DMS 273 treated with DMSO at 0.1 percent for 48 hours (cell line): ENCODE measurements at places on chromosomes 12 and 14.

- DNase-seq, result no peak
Observed at GRCh38 chr12:25194214-25194613, 746 bp downstream of the DNAI7 start.

DNA sequence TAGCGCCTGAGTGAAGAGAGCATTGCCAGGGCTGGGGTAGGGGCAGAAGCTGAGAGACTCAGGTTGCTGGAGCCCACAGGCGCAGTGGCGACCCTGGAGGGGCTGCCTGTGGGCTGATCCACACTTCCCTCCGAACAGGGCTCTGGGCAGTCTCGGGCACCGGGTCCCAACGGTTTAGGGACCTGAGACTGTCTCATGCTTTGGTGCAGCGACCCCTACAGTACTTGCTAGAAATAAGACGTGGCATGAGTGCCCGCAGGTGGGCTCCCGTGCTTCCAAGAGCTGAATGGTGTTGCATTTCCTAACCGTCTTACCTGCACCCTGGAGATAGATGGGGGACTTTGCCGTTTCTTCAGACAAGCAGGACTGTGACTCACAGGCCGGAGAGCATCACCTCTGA, 57.4 kb downstream of the AACS start:
- no peak for DNase-seq

DNA sequence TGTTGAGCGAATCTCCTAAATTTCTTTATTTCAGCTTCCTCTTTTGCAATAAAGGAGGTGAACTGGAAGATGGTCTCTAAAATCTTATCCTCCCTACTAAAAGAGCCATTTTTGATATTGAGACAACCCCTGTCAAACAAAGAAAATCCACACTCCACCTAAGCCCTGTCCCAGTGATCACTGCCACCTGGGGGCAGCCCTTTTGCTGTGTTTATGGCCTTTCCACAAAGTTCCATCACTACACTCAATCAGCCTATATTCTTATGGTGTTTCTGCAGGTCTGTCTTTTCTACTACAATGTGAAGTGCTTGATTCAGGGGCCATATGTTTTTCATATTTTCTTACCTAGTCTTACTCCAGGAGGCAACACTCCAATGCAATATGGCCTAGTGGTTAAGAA, 163.7 kb downstream of the BMP4 start:
- DNase-seq, result no peak

- DNase-seq, result peak; percentile 98
Observed at GRCh38 chr14:76919431-76920330, 93.5 kb downstream of the LRRC74A start.

DNA sequence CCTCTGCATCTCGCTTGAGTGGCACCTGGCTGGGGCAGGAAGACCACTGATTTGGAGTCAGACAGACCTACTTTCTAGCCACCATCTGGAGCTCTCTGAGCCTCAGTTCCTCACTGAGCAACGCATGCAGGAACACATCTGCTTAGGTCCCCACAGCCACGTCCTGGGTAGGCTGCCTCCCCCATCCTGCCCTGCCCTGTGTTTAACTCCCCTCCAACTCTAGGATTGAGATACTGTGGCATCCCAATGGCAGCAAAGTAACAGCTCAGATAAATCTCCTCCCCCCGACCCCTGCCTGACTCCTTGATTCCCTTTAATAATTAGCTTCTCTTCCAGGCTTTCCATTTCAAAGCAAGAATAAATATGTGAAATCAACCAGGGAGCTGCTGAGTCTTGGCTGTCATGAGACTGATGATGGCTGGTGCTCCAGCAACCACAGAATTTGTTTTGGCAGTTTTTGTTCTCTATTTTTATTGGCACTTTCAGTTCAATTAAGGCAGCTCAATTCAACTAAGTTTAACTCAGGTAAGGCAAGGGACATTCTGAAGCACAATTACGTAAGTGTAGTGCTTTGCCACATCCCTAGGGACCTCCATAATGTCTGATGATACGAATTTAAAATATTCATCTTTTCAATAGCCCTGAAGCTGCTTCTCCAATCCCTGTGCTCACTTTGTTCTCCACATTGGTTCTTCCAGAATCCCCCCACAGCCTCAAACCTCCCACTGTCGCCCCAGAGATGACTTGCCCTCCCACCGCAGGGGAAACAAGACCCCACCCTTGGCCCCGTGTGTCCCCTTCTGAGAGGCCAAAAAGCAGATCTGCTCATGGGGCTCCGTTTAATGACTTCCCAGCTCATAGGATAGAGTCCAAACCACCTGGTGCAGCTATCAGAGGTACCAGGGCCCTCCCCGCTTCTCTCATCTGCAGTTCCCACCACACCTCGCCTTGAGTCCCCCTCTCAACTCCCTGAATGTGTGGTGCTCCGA, 58.2 kb downstream of the ESR2 start:
- no peak for DNase-seq

GRCh38 chr14:50044042-50044651, 72.2 kb downstream of the VCPKMT start:
- DNase-seq, result no peak

DNA sequence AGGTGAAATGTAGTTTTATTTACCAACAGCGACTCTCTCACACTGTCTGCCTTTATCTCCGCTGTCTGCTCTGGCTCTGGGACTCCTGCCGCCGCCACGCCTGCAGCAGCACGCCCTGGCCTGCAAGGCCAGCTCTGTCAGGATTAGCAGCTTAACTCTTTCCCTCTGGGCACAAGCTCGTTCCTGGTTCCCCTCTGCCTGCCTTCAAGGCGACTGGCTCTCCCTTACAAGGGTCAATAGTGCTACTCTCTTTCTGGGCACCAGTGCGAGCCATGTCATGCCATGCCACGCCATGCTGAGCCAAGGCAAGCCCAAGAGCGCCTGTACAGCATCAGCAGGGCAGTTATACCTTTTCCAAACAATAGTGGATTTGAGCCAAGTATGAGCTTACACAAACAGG, 3.6 kb upstream of the CLEC2B start:
- DNase-seq, result no peak

GRCh38 chr12:3148366-3149000, 71.3 kb downstream of the TSPAN9 start:
- DNase-seq, result no peak

- DNase-seq, result no peak
Observed at GRCh38 chr12:14216405-14217294, 148.8 kb upstream of the ATF7IP start.

- DNase-seq, result no peak
Observed at GRCh38 chr12:48972952-48973483, 1.5 kb upstream of the WNT10B start.

GRCh38 chr12:120239776-120240494, 25.6 kb downstream of the PXN start:
- DNase-seq, result no peak

DNA sequence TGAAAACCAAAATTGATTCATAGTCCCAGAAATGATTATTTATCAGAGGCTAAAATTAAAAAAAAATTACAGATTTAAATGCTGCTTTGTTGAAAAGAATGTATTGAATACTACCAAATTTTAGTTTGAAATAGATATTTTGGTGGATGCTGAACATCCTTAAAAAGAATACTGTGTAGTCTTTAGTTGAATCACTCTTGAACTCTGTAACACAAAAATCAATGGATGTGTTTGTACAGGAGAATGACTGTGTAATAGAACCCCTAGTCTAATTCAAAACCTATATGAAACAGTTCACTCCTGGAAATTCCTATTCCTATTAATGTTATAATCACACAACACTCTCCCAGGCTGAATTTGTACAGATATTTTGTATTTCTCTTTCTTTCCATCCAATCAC, 1.5 kb upstream of the TSPAN8 start:
- no peak for DNase-seq
